Stimulated activated CD4-positive, alpha-beta T cell treated with anti-CD3 and anti-CD28 coated beads, TNF-alpha, amount 100 ng/mL, for 48 hours (primary cell): ENCODE measurements at places on chromosomes 1 and 21.

- no peak for DNase-seq
Measured at GRCh38 chr1:47207803-47208373, 18.1 kb upstream of the PDZK1IP1 start.

- DNase-seq: no peak
Measured at GRCh38 chr1:210325026-210325670, 3.6 kb upstream of the HHAT start.

DNA sequence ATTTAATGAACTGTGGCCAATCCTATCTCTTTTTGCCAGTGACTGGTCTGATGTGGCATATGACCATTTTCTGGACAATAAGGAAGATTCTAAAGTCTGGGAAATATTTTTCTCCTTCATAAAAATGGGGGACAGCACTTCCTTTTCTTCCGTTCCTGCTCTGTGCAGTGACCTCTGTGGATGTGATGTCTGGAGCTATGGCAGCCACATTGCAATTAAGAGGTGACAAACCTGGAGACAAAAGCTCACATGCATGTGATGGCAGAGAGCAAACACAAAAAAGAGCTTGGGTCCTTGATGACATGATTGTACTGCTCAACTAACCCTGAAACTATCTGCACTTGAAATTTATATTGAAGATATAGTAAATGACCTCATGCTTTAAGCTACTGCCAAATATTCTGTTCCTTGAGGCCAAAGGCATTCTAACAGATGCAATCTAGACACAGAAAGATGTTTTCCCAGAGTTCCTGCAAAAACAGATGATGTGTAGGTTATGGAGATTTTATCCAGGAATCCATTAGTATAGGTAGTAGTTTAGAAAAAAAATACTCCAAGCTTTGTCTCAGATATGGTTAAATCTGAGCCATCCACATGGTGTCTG is 2.2 kb upstream of the MAGI3 start:
- no peak for DNase-seq

DNA sequence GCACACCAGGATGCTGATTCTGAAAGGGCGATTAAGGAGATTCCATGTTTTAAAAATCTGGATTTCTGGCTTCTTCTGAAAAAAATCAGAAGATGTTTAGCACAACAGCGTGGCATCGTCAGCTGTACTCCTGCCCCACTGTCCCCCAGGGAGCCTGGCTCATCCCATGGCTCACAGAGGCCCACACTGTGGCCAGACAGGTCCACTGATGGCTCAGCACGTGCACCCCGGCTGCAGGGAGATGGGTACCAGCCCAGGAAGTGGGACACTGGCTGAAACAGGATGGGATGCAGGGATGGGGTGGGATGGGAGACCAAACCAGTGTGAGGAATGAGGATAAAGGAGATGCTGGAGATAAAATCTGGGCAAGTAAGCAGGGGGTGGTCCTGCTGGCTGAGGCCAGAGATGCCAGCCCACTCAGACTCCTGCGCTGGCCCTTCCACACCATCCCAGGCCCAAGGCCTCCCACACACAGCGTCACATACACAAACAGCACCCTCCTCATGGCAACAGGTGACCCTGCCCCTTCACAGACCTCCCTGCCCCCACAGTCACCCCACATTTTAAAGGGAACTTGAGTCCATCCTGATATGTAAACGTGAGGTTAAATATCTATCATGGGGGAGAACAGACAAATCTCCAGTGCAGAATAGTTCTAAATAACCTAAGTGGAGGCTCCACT is 23.9 kb upstream of the SAMD11 start:
- no peak for DNase-seq

DNA sequence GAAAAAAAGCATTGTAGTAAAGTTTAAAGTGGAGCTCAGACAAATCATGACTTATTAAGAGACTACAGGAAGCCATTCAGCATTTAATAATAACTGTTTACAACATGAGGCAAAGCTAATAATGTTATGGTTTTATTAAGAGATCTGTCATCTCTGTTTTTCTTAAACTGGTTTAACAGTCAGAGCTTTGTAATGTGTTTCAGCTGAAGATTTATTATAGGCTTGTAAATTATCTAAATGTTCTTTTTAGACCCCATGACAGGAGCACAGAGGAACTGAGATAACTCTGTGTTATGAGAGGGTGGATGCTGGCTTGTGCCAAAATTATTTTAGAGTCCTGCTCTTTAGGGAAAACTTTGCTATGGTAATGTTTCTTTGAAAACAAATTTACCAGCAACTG is 38.0 kb upstream of the RWDD3 start:
- DNase-seq: no peak

GRCh38 chr1:35876988-35877387 is 6.0 kb upstream of the AGO1 start:
- DNase-seq: no peak

GRCh38 chr1:23426828-23427227 is 2.3 kb upstream of the TCEA3 start:
- DNase-seq: no peak

DNA sequence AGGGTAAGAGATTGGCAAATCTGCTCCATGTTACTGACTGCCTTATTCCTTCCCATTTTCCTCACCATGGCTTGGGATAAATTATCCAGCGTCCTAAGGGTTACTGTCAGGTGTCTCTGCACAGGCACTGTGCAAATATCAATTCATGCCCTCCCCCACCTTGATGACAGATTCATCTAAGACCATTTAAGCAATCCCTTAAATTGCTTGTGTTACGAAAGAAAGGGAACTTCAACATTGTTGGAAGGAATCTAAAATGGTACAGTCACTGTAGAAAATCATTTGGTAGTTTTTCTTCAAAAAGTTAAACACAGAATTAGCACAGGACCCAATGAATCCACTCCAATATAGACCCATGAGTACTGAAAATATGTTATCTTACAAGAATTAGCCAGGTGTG is 17.6 kb upstream of the MTARC2 start:
- no peak for DNase-seq

- DNase-seq: no peak
Measured at GRCh38 chr1:239237912-239238311, 148.5 kb upstream of the CHRM3 start.

DNA sequence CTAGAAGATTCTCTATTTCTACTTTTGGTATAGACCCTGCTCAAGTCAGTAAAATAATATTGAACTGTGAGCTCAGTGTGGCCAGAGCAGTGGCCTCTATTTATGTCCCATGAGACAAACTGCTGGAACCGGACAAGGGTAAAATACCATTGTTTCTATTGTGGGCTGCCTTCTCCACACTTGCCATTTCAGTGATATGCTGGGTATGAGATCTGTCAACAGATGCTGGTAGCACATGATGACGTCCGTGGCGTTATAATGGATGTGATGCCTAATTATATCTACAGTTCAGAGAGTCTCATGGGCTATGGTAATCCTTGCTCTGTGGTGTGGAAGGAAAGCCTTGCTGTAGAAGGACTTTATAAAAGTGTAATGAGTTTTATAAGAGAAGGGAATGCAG is 2.4 kb downstream of the ACTN2 start:
- no peak for DNase-seq

DNA sequence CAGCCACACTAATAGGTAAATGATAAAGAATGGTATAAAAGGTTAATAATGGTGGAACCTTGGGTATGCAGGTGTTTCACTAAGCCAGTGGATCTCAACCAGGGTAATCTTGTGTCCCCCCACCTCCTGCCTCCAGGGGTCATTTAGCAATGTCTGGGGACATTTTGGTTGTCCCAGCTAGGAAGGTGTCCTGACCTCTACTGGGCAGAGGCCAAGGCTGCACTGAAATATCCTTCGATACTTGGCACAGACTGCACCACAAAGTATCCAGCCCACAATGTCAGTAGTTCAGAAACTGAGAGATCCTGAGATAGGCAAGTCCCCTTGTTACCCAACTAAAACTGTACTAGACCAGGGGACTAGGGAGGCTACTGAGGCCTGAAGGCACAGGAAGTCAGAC is 113.6 kb upstream of the TIAM1 start:
- no peak for DNase-seq

GRCh38 chr21:46250146-46250725 is 21.7 kb upstream of the LSS start:
- DNase-seq: no peak

GRCh38 chr1:78044796-78045562 is 787 bp upstream of the GIPC2 start:
- DNase-seq: no peak

GRCh38 chr1:199311478-199312262 is 672.8 kb downstream of the PTPRC start:
- DNase-seq: no peak

GRCh38 chr1:174623324-174624035 is 175.7 kb downstream of the GPR52 start:
- no peak for DNase-seq

DNA sequence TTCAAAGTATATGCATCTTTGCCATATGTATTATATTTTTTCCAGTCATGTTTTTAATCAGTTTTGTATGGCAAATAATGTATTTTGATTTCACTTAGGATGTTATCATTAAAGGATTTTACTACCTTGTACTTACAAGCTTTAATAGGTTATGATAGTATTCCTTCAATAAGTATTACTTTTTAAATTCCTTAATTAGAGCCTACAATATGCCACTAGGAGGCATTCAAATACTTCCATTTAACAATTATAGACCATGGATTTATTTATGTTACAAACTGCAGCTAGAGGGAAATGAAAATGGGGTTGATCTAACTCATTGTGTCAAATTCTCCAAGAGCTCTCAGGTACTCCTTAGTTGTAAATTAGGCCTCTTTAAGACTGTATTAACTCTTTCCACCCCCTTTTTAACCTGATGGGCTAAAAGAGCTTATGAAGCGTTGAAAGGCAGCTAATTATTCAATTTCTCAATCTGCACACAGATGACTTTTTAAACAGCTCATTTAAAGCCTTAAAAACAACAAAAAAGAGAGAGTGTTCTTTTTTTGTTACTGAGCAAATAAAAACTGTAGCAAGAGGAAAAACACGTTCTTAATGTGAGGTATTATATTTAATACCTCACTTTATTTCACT is 156.2 kb downstream of the DENND1B start:
- DNase-seq: no peak

GRCh38 chr1:28416509-28417194 is 47.1 kb downstream of the PHACTR4 start:
- DNase-seq: no peak

- DNase-seq: no peak
Measured at GRCh38 chr21:16492892-16493291, 763.1 kb downstream of the USP25 start.

DNA sequence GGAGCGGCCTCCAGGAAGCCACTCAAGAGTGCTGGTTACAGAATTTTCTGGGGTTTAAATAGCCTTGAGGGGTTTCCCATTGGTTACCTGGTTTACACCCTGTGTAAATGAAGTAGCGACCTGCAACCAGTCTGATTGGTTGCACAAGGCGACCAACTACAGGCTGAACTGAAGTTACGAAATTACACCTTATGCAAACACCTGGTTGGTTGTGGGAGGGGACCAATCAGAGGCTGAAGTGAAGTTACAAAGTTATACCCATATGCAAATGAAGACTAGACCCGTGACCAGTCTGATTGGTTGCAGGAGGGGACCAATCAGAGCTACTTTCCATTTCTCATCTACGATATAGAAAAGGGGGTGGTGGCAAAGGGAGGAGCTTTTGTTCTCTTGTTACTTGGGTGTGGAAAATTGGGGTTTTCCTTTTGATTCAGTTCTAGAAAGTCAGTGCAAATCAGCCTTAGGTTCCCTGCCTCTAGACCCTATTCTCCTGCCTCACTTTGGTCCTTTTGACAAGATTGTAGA is 22.2 kb upstream of the C1orf174 start:
- DNase-seq: no peak

DNA sequence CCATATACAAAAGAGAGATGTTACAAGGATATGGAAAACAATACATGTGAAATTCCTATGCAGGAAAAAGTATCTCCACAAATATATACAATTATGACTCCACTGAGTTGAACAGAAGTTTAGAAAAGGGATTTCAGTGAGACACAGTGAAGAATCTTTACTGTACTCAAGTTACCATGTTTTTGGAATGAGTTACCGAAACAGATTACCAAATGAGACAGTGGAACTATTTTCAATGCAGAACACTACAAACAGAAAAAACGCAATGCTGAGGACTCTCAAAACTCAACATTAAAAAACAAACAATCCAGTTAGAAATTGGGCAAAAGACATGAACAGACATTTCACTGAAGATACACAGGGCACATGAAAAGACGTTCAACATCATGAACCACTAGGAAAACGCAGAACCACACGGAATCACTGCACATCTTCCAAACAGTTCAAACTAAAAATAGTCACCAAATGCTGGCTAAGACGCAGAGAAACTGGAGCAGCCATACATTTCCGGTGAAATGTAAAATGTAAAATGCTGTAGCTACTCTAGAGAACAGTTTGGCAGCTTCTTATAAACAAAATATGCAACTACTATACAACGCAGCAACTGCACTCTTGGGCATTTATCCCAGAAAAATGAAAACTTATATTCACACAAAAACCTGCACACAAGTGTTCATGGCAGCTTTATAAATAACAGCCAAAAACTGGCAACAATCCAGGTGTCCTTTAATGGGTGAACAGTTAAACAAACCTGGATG is 118.7 kb downstream of the UBR4 start:
- DNase-seq: no peak

- DNase-seq: no peak
Measured at GRCh38 chr1:99139876-99140275, 124.4 kb upstream of the PLPPR4 start.

- no peak for DNase-seq
Measured at GRCh38 chr1:154614247-154614646, 6.3 kb upstream of the ADAR start.

DNA sequence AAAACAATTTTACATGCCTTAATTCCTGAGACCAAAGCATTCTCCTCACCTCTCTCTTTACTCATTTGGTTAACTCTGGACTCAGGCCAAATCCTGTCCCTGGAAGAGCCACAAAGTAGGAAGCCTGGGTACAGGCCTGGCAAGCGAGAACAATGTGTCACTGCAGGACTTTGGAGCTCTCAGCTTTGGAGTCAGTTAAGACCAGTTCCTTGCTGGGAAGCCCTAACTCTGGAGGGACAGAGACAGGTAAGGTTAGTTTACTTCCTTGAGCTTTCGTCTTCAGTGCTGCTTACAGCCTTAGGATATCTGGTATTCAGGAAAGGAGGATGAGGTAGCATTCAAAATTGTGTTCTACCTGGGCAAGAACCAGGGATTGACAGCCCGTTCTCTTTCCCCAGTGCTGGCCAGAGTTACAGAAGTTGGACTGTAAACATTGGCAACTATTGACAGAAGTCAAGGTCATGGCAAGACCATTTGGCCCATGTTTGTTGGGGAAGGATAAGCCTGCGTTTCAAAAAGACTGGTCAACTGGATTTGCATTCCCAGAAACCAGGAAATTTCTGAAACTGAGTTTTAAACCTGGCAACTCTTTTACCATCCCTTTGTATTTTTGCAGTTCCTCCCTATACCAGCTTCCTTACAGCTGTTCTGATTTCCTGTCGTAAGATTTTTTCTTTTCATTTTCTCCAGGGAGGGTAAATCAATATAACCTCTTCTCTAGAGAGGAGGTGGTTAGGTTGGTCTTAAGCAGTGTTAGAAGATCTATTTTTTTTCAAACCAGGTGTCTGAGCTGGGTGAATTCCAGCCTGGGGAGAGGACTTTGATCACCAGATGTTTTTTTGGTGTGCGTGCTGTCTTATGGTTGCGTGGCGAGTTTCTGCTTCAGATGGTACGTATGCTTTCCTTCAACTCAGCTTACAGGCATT is at the start of gene C4BPB:
Gene C4BPB, plus strand, starts transcription at position 160 of the 926 bp plus-strand sequence. Its CDS starts 672 bp downstream, at position 832.
- DNase-seq: no peak
